ENCODE measurements at places on chromosomes 5 and 9. TPM values are rescaled to one million over a fixed set of nuclear protein-coding genes. Genes with fewer than 3 reads are reported as not detected.
A peak's percentile ranks its signal among the peaks of the same experiment; 100 is the strongest.

BARX1 gene
- not detected for polyA plus RNA-seq

DNA sequence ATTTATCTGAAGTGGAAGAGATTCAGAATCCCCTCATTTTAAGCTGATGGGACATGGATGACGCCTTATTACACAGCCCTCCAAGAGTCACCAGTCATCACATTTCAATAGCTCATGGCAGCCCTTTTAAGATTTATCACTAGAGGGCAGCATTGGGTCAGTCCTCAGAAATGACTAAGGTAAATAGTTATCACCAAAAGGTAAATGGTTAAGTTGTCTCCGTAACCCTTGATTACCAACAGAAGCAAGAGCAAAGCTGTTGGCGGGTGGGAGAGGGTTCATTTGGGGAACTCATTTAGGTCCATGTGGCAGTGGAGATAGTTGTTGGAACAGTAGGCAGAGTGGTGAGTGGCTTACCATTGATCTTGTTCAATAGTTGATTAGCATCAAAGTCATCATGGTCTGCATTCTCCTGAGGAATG, 12.0 kb upstream of the C9 start:
- DNase-seq: no peak

- no peak for DNase-seq
Measured at GRCh38 chr9:105117234-105117633, 127.2 kb upstream of the SLC44A1 start.

DNA sequence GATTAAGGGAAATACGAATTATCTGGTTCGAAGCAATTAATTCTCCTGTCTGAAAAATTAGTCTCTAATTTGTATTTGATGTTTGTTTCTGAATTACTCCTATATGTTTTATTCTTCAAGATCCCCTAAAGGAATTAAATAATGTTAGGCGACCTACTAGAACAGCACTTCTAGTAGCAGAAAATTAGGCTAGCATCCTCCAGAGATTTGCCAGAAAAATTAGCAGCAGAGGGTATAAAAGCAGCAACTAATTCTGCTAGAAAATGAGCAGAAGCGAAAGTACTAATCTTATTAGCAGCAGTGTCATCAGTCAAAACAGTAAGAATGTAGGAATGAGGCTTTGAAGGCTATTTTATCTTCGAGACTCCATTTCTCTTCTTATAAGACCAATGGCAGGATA, 114.3 kb upstream of the PJA2 start:
- no peak for DNase-seq

- DNase-seq: no peak
Measured at GRCh38 chr5:160792281-160792680, 59.7 kb downstream of the ATP10B start.

- DNase-seq: no peak
Measured at GRCh38 chr9:111076519-111076918, 38.2 kb upstream of the LPAR1 start.

DNA sequence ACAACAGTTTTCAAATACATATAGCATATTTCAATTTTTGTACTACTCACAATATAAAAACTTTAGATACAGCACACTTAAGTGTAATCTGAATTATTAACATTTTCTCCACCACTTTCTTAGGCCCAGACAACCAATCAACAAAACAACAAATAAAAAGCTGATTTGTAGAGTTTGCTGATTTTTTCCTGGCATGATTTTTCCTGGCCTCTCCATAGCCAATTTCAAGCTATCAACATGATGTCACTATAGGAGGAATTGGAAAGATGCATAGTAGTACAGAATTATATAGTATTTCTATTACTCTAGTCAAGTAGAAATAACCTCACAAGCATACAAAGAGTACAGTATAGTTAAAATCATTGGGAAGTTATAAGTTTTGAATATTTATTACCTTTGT, 35.1 kb upstream of the ADAMTS19 start:
- no peak for DNase-seq

DNA sequence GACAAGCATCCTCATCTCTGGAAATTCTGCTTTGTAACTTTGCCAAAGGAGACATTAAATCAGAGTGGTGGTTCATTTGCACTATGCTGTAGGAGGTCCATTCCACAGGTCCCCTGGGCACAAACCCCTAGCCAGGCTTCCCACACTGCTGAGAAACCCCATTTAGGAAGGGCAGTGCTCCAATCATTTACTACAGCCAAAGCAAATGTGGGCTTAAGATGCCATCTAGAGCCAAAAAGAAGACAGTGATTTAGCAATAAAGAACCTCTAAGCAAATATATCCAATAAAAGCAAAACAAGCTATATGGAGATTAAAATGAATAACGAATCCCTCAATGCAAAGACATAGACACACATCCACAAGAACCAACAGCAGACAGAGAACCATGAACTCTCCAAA, 129.0 kb upstream of the ALDH1B1 start:
- no peak for DNase-seq

GRCh38 chr5:170482511-170482910, 21.3 kb upstream of the KCNIP1 start:
- peak; percentile 3 for DNase-seq

SECISBP2 gene
- 14.2 TPM for polyA plus RNA-seq

- DNase-seq: no peak
Measured at GRCh38 chr5:760363-761058, 24.0 kb downstream of the ZDHHC11B start.

GABRA1 gene
- polyA plus RNA-seq: not detected

LCN15 gene
- polyA plus RNA-seq: not detected

RUSC2 gene
- polyA plus RNA-seq: 5.4 TPM

DNA sequence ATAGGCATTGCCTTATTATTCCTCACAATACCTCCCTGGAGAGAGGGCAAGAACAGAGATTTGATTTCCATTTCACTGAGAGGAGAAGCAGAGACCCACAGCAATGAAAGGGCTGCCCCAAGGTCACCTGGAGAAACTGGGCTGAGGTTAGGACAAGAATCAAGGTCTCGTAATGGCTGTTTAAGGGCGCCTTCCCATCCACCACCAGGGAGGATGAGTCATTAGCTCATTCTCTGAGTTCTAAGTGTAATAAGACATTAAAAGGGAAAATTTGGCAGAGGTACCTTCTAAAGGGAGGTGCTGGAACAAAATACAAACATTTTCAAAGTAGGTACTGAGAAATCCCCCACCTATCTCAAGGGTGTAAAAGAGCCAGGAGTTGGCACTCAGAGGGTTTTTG, 52.6 kb upstream of the TCERG1 start:
- DNase-seq: no peak

TEK gene
- 2.9 TPM for polyA plus RNA-seq

GRCh38 chr5:174843263-174844250, 119.2 kb downstream of the MSX2 start:
- no peak for DNase-seq

DNA sequence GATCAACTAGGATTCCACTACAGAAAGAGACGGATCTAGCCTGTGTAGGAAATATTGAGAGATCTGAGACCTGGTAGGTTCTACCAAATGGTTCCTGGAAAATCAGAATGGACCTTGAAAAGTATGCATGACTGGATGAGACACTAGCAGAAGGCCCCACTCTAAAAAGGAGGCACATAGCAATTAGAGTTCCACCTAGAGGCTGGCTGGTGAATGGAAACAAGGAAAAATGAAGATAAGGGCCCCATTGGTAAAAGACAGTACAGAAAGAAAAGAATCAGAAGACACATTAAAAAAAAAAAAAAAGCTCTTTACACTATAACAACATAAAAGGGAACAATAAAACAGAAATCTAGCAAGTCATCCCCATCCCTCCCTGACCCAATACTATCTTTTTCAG, 518.5 kb downstream of the NR2F1-AS1 start:
- DNase-seq: no peak

DNA sequence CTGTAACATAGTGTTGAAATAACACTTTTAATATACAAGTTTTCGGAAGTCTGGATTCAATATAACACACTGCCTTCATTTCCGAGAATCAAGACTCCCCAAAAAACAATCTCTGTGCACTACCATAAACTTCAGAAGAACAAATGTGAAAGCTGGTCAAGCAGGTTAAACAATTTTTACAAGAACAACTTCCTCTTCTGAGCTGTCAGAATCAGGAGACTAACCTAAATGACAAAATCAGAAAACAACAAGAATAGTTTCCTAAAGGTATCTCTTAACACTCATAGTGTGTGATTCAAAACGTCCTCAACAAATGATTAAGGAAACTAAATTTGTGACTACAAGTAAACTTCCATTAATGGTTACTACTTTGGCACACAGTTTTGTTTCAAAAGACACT, 11.6 kb downstream of the C9orf72 start:
- no peak for DNase-seq

GRCh38 chr9:96417661-96418082, 498 bp downstream of the ZNF367 start:
- DNase-seq: no peak

- DNase-seq: no peak
Measured at GRCh38 chr9:20996809-20997208, 34.6 kb downstream of the HACD4 start.

DNA sequence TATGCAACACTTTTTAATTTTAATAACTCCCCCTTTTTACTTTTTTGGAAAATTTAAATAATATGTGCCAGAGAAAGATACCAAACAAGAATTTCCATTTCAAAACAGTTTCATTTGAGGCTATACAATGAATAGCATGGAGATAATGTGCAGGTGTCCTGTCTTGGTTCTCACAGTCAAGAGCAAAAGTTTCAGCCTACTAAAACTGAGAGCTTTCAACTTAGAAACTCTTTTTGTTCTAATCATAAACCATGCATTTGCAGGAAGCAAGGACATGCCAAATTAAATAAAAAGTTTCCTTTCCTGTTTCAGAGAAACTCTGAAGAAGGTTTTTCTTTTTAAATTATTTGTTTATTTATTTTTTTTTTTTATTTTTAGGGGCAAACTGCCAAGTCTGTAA, 1165.6 kb upstream of the SEMA6A start:
- DNase-seq: no peak

- DNase-seq: no peak
Measured at GRCh38 chr5:67475489-67475888, 278.9 kb upstream of the CD180 start.

CHMP5 gene
- 29.0 TPM for polyA plus RNA-seq

GRCh38 chr5:149062371-149063016, 368 bp downstream of the SH3TC2 start:
- no peak for DNase-seq

DNA sequence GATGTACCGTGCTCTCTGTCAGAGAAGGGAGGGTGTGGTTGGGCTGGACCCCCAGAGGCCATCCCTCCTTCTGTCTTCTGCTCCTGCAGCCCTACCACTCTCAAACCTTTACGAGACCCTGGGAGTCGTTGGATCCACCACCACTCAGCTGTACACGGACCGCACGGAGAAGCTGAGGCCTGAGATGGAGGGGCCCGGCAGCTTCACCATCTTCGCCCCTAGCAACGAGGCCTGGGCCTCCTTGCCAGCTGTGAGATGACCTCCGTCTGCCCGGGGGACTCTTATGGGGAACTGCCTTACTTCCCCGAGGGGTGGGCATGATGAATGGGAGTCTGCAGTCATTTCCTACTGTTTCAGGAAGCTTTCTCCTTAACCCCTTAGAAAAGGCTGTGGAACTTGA, 17.5 kb downstream of the TGFBI start:
- DNase-seq: no peak

MRPS27 gene
- 31.5 TPM for polyA plus RNA-seq

- no peak for DNase-seq
Measured at GRCh38 chr5:157352756-157353340, 86.9 kb downstream of the CYFIP2 start.

- DNase-seq: no peak
Measured at GRCh38 chr5:138676002-138676401, 77.2 kb upstream of the CTNNA1 start.

- no peak for DNase-seq
Measured at GRCh38 chr5:149938791-149939358, 5.7 kb downstream of the PDE6A start.

DNA sequence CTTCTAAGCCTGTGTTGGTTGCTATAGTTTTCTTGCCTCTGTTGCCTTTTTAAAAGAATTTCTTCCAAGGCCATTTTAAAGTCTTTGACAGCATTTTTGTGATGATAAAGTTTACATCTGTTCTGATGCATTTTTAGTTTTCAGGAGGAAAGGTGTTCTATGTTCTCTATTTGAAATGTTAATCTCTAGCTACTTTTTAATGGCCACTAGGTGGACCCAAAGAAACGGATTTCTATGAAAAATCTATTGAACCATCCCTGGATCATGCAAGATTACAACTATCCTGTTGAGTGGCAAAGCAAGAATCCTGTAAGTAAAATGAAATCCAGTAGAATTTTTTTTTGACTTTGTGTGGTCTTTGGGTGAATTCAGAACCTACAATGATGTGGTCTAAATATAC, 60.2 kb downstream of the MELK start:
- DNase-seq: no peak

- peak; percentile 30 for DNase-seq
Measured at GRCh38 chr5:1511651-1512540, 11.9 kb downstream of the LPCAT1 start.

- DNase-seq: no peak
Measured at GRCh38 chr9:121325387-121325786, 44.7 kb downstream of the STOM start.

DNA sequence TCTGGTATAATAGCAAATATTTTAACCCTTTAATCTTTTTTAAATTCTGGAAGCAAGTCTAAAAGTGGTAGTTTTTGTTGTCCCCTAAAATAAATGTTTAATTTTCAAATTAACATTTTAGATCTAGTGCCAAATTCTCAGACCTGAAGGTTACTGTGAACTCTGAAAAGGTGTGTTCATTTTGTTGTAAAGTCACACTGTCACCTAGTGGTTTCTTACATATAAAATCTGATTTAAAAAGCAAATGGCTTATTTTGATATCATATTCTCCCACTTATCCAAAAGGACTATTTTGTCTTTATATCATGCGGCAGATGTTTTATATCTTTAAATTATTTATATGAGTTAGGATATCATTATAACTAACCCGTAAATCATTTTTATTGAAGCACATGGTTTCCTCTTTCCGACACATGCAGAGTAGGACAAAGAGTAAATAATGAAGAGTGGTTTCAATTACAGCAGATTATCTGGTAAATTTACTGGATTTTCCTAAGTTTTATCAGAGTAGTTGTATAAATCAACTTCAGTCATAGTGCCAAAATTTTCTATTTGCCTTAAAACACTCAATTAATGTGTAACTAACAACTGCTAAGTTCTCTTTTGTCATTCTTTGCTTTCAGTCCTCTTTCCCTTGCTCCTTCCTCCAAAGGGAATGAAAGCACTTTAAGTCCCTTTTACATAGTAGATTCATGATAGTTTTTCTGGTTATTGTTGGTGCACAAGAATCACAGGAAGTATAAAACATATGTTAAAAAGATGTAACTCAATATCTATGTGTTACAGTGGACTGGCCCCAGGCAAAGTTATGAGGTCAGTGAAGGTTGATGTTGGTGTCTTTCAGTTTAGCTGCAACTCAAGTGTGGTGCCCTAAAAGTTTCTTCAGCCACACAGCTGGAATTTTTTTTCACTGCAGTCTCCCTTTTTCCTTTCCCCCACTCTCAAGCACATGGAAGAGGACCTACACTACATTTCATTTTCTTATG, 189.6 kb downstream of the COX7C start:
- DNase-seq: no peak

ROR2 gene
- polyA plus RNA-seq: 0.35 TPM

DNA sequence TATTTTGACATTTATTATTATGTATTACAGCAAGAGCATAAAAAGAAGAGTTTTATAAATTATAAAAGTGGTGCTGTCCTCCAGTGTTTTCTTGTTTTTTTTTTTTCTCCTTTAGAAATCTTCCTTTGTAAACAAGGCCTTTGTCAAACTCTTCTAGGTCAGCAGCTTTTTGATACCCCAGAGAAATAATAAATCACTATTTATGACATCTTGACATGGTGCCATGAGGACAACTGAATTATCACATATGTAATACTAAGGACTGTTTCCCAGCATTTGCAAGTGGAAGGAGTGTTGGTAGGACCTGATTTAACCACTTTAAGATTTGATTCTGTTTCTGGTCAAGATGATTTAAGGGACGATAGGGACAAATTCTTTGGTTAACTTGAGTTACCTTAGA, 4.6 kb downstream of the SMARCA2 start:
- DNase-seq: no peak

CCDC107 gene
- 14.2 TPM for polyA plus RNA-seq
